ENCODE measurements at places on chromosomes 13 and 19.

DNA sequence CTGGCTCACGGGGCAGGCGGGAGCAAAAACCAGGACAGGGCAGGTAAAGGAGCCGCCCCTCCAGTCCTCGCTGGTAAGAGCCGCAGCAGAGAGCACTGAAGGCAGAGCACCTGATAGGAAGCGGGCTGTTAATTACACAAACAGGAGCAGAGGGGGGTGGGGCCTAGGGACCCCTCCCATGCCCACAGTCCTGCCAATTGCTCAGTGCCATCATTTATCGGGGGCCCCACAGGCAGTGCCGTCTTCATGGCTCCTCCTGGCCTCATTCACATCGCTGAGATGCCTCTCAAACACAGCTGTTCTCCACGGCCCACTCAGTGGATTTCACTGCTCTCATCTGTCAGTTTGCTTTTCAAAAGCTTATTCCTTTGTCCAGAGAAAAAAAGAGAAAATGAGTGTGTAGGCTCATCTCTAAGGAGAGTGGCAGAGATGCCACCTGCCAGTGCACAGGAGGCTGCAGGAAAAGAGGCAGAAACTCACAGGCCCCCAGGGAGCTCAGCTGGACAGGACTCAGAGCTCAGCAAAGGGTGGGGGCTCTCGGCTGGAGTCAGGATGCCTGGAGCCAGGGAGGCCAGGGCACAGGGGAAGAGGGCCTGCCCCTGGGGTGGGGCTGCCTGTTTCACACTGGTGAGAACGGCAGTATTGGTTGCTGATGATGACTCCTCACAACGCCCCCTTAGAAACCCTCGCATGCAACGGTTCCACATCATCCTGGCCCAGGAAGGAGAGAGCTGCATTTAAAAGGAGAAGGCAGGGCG is 174.6 kb downstream of the COL4A1 start:
- no peak for DNase-seq

- no peak for DNase-seq
Observed at GRCh38 chr19:2275588-2276428, 6.2 kb downstream of the PEAK3 start.

DNA sequence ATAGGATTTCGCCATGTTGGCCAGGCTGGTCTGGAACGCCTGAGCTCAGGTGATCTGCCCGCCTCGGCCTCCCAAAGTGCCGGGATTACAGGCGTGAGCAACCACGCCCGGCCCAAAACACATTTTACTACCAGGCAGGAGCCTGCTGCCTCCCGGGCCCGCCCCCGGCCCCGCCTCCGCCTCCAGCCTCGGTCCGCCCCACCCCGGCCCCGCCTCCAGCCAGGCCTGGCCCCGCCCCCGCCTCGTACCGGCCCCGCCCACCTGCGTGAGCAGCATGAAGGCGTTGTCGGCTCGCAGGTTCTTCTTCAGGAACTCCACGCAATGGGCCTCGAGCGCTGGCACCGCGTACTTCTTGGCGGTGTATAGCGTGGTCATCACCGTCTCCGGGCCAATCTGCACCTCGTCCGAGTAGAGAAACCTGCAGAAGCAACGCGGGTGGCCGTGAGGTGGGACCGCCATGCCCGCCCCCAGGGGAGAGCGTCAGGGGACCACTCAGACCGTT is 22.7 kb downstream of the BTBD2 start:
- no peak for DNase-seq

- DNase-seq, result peak; percentile 93
Observed at GRCh38 chr19:11597202-11598102, at the start of gene ZNF627. TSS of gene ZNF627 (plus strand) at chr19:11597483. CDS start at chr19:11597628, 145 bp downstream.

GRCh38 chr19:39941615-39942365 is 7.4 kb upstream of the FCGBP start:
- peak; percentile 33 for DNase-seq

DNA sequence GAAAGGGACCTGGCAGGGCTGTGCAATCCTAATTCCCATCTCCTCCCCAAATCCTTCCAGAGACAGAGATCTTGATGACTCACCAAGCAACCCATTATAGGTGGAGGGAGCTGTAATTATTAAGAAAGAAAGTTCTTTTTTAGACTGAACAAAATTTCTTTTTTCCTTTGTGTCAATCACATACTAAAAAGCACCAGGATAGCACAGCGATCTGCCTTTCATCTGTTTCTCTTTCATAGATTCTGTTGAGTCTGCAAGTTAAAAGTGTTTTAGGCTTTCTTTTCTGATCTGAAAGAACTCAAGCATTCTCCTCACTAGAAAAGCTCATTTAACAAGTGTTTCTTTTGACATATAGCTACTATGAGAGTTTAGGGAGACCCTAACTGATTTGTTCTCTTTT is 222.8 kb downstream of the DCT start:
- no peak for DNase-seq

DNA sequence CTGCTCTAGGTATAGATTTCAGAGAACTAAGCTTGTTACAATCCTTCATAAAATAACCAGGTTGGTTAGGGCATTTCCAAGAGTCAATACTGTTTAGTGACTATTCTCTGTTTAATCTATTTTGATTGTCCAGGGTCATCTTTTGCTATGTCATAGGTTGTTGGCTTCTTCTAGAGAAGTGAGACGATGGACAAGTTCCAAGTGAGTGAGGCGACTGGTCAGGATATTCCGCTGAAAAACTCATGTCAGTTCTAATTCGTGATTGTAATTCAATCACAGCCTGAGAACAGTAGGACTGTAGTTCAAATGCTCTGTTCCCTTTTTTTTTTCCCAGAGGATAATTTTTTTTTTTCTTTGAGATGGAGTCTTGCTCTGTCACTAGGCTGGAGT is 15.8 kb upstream of the ALOX5AP start:
- DNase-seq, result no peak

DNA sequence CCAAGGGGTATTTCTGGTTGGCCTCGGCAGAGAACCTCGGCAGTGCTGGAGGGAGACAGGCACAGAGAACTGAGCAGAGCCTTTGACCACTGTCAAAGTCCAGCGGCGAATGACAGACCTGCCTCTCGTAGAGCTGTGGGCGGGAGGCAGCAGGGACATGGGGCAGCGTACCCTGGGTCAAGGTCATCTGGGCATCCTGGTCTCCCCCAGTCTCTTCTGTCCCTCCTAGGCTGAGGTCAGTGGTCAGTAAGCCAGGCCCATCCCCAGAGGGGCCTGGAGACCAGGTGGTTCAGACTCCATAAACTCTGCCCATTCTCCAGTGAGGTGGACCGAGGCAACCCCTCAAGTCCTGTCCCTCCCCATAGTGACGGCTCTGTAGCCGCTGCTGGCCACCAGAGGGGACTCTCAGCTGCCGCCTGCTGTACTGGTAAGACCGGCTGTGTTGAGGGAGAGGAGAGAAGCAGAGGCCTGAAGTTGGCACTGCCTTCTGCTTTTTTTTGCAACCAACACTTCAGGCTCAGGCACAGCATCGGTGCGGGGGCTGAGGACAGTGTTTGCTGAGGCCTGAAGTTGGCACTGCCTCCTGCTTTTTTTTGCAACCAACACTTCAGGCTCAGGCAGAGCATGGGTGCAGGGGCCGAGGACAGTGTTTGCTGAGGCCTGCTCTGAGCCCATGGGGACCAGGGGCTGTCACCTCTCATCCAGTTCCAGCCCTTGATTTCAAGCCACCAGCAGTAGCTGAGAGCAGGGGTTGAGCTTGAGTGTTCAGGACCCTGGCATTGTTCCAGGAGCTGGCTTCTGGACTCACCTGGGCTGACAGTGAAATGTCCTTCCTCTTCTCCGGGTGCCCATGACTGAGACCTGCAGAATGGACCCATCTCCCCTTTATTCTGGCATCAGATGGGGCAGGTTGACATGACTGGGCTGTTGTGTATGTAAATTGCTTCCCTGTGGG is at the start of gene PGLYRP2:
Gene PGLYRP2 (minus strand): TSS at position 111 of the 955 bp plus-strand sequence. CDS start 130 bp downstream, outside the sequence.
- DNase-seq, result peak; percentile 36

DNA sequence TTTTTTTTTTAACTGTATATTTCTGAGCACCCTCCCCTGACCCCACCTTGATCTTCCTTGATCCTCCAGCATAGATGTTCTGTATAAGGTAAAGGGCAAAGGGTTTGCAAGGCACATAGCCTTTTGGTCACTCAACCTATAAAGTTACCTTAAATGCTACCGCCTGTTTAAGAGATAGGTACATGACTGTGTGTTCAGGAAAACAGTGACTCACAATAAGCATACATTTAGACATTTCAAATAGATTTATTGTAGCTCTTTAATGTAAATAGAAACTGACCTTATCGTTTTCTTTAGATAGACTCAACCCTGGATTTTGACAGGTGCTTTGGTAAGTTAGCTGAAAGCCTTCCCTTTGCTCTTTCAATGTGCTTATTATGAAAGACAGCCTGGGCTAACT is 15.2 kb upstream of the SLC10A2 start:
- DNase-seq, result no peak

- DNase-seq, result no peak
Observed at GRCh38 chr13:26168835-26169234, 53.3 kb downstream of the RNF6 start.

GRCh38 chr13:36124236-36124822 is 6.9 kb downstream of the DCLK1 start:
- no peak for DNase-seq

DNA sequence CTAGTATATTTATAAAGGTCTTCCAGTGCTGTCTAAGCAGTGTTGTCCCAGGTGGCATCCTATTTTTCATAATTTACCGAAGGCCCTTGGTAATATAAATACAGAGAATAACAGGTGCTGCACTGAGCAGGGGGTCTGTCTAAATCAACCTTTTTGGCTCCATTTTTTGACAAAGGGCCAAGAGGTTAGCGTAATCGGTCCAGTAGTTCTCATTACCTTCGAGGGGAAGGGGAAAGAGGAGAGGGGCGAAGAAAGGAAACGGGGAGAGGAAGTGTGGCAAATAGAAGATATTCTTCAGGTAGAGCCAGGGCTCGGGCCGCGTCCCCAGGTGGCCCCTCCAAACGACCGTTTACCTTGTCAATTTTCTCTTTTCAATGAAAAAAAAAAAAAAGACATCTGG is 749 bp upstream of the PAN3 start:
- DNase-seq, result no peak

GRCh38 chr19:41552558-41552957 is 23.4 kb upstream of the CEACAM21 start:
- DNase-seq, result no peak

DNA sequence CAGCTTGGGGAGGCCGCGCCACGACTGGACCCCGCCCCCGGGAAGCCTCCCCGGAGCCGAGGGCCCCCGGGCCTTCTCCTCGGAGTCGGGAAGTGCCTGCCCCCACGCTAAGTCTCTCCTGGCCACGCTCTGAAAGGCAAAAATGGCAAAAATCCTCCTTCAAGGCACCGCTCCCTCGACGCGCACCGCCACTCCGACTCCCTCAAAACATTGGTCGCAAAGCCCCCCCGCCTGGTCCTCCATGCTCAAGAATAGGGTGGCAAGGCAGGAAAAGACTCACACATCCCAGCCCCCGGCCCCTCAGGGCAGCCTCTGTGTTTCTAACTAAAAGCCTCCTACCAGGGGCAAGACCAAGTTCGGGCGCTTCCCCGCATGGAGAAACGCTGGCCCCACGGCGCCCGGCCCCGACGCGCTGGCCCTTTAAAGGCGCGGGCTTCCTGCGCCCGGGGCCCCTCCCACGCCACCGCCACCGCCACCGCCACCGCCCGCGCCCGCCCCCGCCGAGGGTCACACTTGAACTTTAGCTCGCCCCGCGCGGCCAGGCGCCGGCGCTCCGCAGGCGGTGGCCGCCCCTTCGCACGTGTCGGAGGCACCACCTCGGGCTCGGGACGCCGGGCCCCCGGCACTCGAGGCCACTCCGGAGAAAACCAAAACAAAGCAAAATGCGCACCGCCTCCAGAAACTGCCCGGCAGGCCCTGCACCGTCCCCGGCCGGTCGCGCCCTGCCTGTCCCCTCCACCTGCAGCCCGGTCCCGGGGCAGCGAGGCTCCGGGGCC is 1.9 kb downstream of the FOXO1 start:
- DNase-seq, result no peak

DNA sequence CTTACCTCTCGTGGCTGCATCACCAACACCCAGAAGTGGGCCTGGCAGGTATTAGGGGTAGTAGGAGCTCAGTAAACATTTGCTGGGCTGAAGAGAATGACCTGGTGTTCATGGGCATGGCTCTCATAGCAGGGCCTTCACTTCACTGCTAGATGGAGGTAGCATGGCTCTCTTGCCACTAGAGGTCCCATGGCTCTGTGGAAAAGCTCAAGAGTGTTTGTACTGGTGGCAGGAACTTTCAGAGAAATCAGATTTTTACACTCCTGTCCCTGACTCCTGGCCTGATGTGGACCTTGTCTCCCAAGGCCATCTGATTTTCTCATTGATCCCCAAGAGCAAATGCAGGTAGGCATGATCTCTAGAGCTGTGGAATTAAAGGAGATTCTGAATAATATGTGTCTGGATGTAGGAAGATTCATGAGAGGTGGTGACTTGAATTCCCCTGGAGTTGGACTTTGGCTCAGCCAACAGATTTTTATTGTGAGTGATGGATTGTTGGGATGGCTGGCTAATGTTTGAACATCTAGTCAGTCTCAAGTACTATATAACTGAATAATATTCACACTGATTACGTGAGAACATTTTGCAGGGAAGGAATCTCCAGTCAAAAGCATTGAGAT is 5.7 kb downstream of the ZNF574 start:
- DNase-seq, result peak; percentile 25

DNA sequence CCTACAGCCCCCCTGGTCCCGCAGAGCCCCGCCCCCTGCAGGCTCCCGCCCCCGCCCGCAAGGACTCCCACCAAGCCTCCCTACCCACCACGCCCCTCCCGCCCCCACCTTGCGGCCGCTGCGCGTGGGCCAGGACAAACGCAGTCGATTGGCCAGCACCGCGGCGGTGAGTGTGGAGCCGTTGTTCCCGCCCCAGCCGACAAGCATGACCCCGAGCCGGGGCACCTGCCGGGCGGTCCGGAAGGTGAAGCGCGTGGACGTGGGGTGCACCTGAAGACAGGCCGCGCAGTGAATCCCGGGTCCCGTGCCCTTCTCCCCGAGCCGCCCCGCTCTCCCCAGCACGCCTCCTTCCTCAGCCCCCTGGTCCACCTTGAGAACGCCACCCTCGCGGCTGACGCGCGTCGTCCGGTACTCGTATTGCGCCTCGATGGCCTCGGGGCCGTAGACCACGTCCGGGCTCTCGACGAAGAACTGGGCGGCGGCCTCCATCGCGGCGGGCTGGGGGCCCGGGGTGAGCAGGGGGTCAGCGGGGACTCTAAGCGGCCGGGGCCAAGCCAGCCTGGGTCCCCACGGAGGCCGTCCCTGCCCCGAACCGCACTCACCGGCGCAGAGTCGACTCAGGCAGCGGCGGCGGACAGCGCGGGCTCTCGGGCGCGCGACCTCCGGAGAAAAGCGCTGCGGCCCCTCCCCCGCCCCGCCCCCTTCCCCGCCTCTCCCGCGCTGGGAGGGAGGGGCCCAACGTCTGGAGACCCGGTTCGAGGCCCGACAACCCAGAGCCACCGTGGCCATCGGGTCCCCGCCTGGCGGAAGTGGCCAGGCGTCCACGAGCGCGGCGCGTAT is at the start of gene ISYNA1:
Gene ISYNA1 (minus strand): TSS at position 643 of the 840 bp plus-strand sequence. CDS start 154 bp downstream, at position 489.
- DNase-seq, result no peak

- DNase-seq, result no peak
Observed at GRCh38 chr13:101116826-101117225, 299.5 kb downstream of the NALCN start.

GRCh38 chr19:10751109-10751953 is 33.5 kb downstream of the DNM2 start:
- peak; percentile 69 for DNase-seq

GRCh38 chr19:23381114-23381513 is 14.2 kb downstream of the ZNF91 start:
- no peak for DNase-seq

GRCh38 chr19:56149656-56150038 is 8.6 kb downstream of the ZNF444 start:
- no peak for DNase-seq
